ENCODE measurements at places on chromosomes 3 and 15.

DNA sequence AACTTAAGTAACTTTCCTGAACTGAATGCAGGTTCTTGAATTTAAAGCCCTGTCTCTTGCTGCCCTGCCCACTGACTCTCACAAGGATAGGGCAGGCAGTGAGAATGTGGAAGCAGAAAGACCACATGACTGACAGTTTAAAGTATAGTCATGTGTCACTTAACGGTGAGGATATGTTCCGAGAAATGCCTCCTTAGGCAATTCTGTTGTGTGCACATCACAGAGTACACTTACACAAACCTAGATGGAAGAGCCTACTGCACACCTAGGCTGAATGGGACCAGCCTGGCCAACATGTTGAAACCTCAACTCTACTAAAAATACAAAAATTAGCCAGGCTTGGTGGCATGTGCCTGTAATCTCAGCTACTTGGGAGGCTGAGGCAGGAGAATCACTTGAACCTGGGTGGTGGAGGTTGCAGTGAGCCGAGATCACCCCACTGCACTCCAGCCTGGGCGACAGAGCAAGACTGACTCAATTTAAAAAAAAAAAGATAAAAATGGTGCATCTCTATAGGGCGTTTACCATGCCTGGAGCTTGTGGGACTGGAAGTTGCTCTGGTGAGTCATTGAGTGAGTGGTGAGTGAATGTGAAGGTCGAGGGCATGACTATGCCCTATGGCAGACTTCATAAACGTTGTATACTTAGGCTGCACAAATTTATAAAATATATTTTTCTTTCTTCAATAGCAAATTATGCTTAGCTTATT lies 18.9 kb upstream of the COPG1 start:
- DNase-seq, result no peak

DNA sequence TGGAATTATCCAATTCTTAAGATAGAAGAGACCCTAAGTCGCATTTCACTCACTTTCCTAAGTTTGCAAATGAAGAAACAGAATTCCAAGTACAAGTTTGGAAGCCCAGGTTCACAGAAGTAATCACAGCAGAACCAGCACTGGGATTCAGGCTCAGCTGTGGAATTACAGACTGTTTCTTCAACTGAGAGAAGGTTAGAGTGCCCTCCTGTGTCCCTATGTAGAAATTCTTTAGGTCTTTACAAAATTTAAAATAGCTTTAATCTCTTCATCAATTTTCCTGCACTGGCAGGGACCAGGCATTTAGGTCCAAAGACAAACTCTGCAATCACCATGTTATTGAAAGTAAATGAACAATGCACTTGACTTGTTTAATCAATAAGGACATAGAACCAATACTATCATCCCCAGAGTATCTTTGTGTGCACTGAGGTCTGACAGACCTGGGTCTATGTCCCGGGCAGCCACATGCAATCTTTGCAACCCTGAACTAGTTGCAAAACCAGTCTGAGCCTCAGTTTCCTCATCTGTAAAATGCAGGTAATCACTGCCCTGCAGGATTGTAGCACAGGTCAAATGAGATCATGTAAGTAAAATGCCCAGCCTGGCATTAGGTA lies 96.3 kb upstream of the ZBED2 start:
- no peak for DNase-seq

DNA sequence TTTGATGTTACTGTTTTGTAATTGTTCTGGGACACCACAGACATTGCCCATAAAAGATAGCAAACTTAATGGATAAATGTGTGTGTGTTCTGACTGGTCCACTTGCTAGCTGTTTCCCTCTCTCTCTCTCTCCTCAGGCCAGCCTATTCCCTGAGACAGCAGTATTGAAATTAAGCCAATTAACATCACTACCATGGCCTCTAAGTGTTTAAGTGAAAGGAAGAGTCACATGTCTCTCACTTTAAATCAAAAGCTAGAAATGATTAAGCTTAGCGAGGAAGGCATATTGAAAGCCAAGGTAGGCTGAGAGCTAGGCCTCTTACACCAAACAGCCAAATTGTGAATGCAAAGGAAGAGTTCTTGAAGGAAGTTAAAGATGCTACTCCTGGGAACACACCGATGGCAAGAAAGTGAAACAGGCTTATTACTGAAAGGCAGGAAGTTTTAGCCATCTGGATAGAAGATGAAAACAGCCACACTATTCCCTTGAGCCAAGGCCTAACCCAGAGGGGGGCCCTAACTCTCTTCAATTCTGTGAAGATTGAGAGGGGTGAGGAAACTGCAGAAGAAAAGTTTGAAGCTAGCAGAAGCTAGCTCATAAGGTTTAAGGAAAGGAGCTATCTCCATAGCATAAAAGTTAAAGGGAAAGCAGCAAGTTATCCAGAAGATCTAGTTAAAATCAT lies 295.1 kb downstream of the CHST2 start:
- DNase-seq, result no peak

DNA sequence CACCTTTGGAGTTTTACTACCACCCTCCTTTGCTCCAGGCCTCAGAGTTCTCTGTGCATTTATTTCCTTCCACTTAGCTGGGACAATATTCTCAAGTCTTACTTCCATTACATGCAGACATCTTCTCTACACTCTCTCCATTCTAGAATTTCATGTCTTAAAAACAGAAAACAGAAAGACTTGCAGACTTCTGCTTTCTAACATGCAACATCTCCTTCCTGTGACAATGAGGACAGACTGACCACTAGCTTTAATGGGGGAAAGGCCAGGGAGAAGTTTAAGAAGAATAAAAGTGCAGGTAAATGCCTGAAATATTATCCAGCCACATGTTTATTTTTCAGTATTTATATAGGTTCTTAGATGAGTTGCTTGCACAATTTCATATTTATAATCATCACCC lies 17.1 kb upstream of the CSTA start:
- DNase-seq, result no peak

- DNase-seq, result no peak
Observed at GRCh38 chr3:147130461-147130860, 275.9 kb downstream of the ZIC4 start.

- DNase-seq, result no peak
Observed at GRCh38 chr3:95719481-95719880, 1094.9 kb upstream of the EPHA6 start.

DNA sequence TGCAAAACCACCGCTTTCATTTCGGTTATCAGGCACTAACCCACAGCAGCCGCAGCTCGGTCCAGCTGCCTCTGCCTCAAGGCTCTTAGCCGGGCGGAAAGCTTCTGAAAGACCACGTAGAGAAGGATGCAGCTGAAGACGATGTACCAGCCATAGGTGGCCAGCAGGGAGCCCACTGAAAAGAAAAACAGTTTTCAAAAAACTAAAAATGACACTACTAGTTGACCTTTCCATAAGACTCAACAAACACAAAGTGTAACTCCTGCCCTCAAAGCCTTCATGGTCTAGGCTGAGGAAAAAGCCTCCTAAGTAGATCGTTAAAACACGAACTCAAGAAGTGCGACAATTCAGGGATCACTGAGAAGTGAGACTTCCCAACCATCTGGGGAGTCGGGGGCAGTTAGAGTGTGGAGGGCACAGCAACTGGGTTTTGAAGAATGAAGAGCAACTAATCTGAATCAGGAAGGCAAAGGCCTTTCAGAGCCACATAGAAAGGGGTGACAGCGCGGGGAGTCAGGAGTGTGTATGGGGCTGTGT lies 716 bp downstream of the SELENOS start:
- no peak for DNase-seq

DNA sequence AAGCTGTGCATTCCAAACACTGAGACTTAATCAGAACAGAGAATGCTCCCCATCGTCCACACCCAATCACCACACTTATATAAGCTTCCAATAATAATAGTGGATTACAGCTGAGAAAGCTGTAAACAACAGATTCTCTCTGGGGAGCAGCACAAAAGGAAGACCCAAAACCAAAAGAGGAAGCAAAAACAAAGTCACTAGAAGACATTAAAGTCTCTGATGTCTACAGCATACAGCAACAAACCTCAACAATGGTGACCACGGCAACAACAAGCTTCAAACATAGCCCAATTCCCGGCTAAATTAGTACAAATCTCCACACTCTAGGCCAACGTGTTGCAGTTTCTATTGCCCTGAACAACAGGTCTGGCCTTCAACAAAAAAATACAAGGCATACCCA lies 37.7 kb downstream of the ZDHHC23 start:
- no peak for DNase-seq

DNA sequence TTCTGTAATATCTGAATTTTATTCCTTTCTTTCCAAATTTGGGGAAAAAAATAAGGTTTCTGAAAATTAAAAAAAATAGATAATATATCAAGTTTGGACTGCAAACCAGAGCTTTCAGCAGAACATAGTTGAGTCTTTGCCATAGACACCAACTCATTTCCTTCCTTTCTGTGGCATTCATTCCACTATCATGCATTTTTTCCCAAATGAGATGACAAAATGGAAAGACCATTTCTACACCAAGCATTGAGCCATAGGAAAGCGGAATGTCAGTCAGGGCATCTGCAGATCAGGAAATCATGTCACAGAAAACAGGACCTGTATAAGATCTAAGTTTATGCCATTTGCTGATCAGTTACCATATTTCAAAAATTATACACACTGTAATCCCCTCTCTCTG lies 333.3 kb upstream of the THBS1 start:
- no peak for DNase-seq

DNA sequence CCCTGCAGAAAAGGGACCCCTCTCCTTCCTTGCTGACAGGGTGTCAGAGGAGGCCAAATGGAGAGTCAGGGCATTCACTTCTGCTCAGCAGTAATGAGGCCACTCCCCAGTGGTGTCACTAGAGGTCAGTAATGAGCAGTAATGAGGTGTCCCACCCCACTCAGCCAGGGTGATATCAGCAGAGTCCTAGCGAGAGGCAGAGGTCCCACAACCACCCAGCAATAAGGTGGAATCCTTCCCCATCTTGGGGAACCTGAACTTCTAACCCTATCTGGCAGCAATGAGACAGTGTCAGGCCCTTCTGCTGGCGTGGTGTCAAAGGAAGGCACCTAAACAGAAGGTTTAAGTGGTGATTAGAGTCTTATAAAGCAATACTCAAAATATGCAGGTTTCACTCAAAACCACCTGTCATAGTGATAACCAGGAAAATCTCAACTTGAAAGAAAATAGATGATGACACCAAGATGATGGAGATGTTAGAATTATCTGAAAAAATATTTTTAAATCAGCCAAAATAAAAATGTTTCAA lies 12.9 kb downstream of the OCA2 start:
- no peak for DNase-seq

GRCh38 chr3:23806534-23807423 lies 1.0 kb downstream of the UBE2E1 start:
- no peak for DNase-seq

- DNase-seq, result no peak
Observed at GRCh38 chr3:48299746-48300712, 33.4 kb downstream of the SPINK8 start.

Data from cortex of kidney (tissue), 1 donor.